ENCODE measurements at places on chromosomes 11 and 22.

GRCh38 chr11:63855975-63856374, 17.1 kb downstream of the MARK2 start:
- DNase-seq: no peak

DNA sequence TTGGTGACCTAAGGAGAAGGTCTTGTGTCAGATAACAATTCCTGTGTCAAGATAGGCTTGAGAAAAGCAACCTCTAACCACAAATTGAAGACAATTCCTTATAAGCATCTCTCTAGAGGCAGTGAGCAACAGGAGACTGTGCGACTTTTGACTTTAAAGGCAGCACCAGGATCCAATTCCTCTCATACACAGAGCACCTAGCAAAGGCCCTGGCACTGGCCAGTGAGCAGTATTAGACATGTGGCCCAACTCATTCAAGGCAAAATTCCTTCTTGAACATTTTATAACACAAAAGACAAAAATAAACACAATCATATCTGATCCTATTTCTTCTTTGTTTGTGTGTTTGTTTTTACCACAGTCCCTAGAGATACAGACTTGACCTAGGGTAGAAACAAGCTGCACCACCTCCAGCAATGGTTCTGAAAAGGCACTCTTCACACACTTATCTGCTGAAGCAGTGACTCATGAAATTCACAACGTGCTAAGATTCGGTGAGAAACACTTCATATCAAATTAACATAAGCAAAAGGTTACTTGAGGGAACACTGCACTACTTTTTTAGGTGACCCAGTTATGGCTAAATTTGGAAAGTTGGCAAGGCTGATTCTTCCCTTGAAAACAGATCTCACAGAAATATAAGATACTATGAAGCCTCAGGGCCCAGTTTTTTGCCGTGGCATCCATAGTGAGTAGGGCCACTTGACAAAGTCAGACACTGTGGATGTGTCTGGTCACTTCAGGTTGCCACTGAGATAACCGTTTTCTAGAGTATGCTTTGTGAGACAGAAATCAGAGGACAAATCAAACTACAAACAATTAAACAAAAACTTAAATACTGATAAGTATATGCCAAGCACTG, 1018.9 kb downstream of the DLG2 start:
- no peak for DNase-seq

- no peak for DNase-seq
Observed at GRCh38 chr11:17645190-17645970, 74.0 kb upstream of the MYOD1 start.

- no peak for DNase-seq
Observed at GRCh38 chr11:120057028-120057330, 80.9 kb downstream of the TRIM29 start.

DNA sequence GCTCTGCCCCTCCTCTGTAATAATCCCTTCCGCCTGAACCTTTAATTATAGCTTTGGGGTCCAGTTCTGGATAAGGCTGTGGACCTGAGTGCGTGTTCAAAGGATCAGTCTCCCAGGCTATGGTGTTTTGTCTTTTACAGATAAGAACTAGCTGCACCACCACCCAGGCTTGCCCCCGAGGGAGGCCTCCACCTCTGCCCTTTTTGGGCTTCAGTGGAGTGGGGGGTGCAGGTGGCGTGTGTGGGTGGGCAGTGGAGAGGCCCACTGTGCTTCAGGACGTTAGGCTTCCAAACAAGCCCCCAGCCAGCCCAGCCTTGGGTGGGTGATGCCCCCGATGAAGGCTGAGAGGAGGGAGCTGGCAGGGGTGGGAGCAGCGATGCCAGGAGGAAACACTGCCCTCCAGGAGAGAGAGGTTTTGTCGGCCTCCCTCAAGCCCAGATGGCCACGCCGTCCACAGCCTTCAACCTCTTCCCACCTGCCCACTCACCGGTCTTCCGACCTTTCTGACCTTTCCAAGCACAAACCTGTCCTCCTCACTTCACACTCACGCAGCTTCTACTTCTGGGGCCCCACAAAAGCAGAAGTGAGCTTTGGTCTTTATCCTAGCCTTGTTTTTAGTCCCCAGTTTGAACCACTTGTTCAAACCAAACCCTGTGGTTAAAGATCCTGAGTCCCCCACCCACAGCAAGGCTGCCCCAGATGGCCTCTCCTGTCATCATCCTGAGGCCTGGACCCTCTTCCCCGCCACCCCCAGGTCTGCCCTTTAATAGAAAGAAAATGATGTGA, 20.4 kb downstream of the PSMD13 start:
- no peak for DNase-seq

- no peak for DNase-seq
Observed at GRCh38 chr11:126748100-126748791, 252.3 kb downstream of the KIRREL3 start.

DNA sequence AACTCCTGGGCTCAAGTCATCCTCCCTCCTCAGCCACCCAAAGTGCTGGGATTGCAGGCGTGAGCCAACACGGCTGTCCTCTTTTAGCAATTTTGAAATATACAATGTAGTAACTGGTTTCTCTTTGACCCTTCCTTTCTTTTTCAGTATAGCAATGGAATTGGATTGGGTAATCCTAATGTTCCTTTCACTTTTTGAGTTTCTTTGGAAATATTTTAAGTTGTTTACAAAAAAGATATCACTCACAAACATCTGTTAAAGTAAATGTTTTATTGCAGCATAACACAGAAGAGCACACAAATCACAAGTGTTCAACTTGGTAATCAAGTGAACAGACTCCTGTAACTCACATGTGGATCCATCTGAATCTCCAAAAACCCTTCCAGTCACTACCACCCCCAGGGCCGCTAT, 44.6 kb upstream of the EP300 start:
- no peak for DNase-seq

DNA sequence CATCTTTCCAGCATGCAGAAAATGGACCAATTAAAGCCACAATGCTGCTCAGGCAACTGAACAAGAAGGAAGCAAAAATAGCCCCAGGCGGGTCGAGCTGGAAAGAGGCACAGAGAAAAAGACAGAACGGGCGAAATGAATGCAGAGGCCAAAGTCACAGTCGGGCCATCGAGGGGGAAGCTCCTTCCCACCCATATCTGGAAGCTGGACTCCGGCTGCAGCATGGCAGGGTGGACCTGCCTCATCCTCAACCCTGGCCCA, 58.6 kb upstream of the PRDM11 start:
- no peak for DNase-seq

DNA sequence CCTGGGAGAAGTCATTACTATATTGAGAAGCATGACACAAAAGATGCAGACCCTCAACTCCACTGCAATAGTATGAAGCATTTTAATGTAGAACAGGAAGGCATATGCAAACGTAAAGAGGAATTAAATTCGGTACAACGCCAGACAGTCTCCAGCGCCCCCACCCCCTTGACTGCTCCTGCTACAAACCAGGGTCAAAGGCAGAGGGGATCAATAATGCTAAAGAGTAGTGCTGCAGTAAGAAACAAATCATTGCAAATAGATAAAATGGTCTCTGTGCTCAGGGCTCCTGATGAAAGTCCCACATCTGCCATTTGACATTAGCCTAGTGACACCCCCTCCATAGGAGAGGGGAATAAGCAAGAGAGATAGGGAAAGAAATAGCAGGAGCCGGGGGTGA, 164.9 kb upstream of the BLID start:
- no peak for DNase-seq

- DNase-seq: no peak
Observed at GRCh38 chr11:120392314-120392713, 56.1 kb downstream of the ARHGEF12 start.

DNA sequence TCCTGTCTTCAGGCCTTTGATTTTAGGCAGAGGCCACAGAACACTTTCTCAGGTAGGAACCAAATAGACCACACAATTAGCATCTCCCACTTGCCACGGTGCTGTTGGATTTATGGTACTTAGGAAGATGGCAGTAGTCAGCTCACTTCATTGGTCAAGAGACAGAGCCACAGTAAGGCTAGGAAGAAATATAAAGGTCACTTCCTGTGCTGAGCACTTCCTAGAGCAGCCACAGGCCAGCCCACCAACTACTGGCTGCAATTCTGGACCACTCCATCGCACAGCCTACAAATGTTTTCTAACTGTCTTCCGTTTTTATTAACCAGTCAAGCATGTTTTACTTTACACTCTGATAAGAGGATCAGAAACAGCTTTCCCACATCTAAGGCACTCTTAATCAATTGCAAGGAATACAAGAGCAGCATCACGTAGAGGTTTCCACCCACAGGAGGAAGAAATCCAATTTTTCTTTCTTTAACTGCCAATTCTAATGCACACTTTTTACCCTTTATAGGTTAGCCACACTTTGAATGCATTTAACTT, 54.7 kb downstream of the ABTB2 start:
- no peak for DNase-seq

DNA sequence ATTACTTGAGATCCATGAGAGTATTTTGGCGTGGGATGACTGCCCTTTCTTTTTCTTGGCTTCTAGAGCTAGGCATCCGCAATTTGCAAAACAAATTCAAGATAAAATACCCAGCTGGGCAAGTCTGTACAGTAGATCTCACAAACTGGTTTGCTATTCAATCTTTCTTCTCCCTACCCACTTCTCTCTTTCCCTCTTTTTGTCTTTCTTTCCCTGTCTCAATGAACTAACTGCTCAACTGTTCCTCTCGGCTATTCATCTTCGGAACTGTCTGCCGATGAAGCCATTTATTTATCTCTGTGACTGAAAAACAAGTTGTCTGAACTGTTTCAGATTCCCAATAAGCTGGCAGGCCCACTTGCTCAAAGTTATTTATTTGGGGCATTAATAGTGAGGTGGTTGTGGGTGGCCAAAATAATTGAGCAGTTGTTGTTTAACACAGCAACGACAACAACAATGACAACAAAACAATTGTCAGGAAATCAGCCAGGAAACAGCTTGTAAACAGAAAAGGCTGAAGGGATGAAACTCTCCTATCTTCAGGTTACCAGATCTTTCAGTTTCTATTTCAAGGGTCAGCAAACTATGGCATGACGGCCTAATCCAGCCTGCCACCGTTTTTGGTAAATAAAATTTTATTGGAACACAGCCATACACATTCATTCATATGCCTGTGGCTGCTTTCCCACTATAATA, 76.0 kb upstream of the MTMR2 start:
- DNase-seq: no peak

DNA sequence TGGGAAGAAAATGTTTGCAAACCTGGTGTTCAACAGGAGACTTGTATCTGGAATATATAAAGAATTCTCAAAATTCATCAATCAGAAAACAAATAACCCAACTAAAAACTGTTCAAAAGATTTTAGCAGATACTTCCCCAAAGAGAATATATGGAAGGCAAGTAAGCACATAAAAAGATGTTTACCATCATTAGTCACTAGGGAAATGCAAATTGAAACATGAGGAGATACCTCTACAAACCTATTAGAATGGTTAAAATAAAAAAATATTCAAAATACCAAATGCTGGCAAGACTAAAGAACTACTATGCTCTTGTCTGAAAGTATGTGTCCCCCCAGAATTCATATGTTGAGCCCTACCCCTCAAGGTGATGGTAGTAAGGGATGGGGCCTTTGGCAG, 8.6 kb downstream of the EXPH5 start:
- DNase-seq: no peak

- no peak for DNase-seq
Observed at GRCh38 chr11:61826930-61827570, 1.1 kb upstream of the FADS2 start.

DNA sequence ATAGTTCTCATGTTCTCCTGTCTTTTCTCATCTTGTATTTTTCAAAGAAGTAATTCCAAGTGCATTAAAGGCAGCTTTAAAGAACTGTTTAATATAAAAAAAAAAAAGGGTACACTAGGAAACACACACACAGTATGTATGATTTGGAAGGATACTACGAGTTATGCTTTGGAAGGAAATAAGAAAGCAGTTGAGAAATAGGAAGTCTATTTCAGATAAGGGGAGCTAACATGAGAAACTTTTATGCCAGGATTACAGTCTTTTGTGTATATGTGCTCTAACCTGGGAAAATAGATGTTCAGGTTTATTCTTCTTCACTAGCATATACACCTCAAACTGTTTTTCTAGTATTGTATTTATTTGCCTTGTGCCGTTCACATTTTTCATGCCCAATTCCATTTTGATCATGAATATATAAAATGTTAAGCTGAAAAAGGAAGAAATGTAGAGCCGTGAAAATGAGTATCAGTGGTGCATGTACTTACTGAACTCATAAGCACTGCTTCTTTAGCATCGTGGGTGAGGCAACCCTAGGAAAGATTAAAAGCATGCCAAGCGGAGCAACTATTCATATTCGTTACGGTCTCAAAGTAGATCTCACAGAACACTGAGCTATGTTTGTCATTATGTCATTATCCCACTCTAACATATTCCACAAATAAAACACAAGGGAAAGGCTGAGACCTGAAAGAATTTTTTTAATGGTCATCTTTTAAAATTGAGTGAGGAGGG, 59.6 kb downstream of the GUCY1A2 start:
- no peak for DNase-seq

- no peak for DNase-seq
Observed at GRCh38 chr11:1624621-1625020, 2.7 kb upstream of the KRTAP5-4 start.

DNA sequence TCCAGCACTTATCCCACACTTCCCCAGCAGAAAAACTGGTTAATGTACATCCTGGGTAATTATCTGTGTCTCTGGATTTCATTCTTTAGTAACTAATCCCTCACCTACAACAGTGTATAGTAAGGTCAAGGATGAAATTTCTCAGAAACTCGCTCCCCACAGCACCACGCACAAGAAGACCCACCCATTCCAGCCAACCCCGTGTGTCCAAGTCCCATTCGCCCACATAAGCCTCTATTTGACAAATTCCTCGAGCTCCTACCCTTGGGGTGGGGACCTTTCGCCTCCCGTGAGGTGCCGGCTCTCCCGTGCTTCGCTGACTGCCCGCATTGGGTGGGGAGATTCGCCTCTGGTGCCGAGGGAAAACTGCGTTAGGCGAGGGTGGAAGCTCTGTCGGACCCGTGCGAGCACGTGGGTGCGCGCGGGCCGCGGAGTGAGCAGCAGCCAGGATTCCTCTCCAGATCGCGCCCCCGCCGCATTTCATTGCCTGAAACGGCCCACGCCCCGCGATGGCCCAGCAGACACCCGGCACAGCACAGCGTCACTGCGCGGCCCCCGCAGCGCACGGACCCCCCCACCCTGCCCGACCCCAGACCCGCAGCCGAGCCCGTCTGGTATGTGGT, 866 bp downstream of the EXPH5 start:
- no peak for DNase-seq

GRCh38 chr11:79196950-79197349, 243.9 kb downstream of the TENM4 start:
- DNase-seq: no peak
